ENCODE measurements at places on chromosomes 5 and 9.

GRCh38 chr5:175124251-175124813, 319.6 kb downstream of the DRD1 start:
- no peak for DNase-seq

DNA sequence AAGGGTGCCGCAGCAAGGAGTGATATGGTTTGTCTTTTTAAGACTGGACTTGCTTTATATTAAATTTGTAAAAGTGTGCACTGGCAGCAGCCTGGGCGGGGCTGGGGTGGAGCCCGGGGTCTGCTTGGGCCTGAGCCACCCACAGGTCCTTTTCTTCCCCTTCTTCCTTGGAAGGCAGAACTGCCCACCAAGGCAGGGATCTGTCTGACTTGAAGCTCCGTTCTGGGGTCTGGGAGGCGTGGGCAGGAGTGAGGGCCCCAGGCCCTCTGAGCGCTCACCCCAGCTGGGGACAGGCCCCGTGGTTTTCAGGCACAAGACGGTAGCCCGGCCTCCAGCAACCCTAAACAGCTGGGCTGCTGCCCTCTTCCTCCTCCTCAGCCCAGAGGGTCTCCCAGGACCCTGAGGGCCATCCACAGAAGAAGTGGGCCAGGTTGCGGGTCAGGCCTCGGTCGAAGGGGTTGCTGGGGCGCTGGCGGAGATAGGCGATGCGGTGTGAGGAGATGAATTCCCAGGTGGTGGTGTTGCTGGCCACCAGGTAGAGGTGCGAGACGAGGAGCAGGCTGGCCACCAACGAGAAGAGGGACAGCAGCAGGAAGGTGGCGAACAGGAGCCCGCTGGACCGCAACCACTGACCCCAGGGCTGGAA, 3.0 kb downstream of the ZDHHC12 start:
- no peak for DNase-seq

DNA sequence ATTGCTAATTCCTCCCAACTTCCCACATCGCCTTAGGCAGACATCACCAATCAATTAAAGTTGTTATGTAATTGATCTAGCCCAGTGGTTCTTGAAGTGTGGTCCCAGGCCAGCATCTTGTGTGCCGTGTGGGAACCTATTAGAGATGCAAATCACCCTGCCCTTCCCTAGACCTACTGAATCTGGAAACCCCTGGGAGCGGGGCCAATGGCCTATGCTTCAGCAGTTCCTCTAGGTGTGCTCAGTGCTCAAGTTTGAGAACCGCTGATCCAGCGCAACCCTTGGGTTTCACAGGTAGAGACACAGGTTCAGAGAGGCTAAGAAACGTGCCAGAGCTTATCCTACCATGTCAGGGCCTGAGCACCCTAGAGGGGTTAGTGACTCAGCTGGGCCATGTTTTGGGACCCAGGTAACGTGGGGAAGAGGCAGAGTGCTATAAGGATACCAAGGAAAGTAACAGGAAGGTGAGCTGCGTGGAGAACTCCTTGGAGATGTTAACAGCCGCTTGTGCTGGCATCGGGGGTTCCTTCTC, 4.4 kb downstream of the SLC34A1 start:
- no peak for DNase-seq

DNA sequence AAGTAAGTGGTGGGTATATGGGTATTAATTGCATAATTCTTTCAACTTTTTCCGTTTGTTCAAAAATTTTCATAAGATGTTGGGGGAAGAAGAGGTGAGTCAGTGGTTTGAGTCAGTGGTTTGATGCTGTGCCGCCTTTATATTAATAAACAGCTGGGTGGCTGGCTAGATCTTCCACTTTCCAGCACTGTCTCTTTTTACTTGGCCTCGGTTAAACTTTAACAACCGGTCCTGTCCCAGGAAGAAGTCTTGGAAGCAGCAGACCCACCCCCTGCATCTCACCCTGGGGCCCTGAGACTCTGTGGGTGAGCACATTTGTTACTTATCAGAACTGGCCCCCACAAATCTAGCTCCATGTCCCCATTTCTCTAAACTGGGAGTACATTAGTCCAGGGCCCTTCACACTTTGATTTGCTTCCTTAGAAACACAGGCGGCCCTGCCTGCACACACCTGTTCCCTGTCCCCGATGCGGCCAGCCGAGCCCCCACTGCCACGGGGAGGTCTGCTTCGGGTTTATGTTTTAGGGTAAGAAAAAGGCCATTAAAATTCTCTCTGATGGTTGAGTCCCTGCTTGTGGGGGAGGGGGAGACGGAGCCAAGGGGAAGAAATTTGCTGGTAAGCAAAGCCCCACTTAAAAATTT, 90.7 kb downstream of the PTCH1 start:
- peak; percentile 57 for DNase-seq

DNA sequence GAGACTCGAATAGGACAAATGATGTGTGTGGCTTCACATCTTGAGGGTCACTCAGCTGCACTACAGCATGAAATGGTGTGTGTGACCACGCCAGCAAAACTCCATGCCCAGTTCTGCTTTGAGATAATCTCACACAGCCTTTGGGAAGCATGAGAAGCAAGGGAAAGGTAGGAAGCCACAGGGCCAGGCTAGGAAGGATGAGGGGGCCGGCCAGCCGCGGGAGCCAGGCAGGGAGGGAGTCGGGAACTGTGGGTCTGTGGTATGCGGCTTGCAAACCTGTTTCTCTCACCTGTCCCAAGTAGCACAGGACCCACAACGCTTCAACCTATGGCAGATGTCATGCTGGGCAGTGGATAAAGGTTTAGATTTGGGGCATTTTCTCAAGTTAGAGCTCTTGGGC, 142.0 kb downstream of the HSPA4 start:
- no peak for DNase-seq

DNA sequence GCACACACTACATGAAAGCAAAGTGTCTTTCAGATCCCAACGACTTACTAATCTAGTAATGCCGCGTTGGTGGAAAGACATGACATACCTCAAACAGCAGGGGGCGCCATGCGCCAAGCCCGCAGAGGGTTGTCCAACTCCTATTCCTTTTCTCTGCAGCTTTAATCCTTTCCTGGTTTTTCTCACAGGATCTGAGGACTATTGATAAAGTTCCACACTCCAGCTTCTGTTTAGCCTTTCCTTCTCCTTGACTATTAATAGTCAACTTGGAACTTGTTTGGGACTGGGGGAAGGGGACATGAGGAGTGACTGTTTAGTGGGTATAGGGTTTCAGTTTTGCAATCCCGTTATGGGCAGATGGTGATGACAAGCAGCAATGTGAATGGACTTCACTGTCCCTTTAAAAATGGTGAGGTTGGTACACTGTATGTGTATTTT, 62.9 kb downstream of the OTULIN start:
- DNase-seq, result peak; percentile 81

DNA sequence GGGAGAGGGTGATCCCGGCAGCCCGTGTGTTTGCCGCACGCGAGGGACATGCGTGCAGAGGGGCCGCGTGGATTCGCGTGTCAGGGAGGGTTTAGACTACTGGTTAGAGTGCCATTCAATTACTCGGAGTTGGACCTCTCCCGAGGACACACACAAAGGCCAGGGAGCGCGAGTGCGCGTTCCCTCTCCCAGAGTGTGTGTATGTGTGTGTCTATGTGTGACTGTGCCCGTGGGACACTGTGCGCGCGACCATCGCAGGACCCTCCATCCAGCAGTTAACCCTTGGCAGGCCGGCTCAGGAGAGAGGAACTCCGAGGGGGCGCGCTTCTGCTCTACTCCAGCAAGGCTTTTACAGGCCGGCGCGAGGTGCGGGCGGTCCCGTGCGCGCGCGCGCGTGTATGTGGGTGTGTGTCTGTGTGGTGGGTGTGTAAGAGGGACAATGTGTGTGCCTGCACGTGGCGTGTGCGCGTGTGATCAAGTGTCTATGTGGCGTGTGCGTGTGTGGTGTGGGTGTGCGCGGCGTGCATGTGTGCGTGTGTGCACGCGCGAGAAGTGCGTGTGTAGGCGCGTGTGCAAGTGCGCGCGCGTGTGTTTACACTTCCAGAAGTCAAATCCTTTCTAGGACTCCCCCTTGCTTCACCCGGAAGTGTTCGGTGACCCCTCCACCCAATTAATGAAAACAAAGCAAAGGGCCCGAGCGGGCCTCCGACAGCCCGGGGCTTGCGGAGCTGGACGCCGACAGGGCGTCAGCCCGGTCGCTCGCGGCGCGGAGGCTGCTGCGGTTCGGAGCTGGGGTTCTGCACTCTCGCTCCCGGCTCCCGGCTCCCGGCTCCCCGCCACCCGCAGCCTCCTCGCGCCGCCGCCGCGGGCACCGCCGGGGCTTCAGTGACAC, 75.3 kb upstream of the TBCA start:
- DNase-seq, result peak; percentile 63

- DNase-seq, result no peak
These were observed 673.0 kb downstream of the ELAVL2 start for GRCh38 chr9:23153058-23153457.

DNA sequence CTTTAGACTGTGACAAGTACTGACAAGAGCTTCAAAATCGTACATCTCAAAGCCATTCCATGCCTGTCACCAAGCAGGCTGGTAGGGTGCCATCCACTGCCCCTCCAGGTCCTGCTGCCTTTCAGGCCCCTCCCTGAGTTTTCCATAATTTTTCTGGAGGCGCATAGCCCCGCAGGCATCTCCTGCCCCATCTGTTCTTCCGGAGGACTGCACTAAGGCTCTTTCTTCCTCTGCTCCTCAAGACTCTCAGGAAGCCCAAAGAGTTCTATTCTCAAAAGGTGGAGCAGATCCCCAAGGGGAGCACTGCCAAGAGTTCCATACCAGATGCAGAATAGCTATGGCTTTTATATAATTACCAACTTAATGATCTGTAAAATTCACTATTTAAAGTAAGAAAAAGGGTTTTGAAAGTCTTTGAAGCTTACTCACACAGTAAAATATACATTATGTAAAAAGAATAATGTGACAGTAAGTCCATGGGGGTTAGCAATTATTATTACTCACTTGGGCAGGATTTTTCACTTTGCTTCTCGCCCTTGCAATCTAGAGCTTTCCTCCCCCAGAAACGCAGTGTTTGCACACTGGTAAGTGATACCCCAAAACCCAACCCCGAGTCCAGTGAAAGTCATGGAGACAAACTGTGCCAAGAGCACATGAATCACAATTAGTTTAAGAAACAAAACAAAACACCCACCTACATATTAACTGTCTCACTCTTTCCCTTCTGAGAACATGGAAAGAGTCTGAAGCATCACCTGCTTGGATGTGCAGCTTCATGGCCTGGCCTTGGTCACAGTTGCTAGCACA, 114.1 kb upstream of the DAPK1 start:
- DNase-seq, result no peak

DNA sequence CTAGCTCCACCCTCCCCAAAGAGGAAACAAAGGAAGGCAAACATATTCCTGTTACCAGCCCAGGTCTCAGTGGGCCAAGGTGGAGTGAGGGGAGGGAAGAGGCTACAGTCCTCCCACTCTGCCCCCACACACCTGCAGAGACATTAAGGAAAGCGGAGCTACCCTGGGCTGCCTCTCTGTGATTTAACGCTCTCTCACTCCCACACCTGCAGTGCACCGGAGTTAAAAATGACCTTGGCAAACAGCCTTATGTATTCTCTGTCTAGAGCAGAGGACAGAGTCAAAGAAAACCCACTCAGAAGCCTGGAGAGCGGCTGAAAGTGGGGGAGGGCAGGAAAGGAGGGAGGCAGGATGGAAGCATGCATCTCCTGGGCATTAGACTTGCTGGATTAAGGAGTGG, 32.7 kb downstream of the KCNIP1 start:
- no peak for DNase-seq

DNA sequence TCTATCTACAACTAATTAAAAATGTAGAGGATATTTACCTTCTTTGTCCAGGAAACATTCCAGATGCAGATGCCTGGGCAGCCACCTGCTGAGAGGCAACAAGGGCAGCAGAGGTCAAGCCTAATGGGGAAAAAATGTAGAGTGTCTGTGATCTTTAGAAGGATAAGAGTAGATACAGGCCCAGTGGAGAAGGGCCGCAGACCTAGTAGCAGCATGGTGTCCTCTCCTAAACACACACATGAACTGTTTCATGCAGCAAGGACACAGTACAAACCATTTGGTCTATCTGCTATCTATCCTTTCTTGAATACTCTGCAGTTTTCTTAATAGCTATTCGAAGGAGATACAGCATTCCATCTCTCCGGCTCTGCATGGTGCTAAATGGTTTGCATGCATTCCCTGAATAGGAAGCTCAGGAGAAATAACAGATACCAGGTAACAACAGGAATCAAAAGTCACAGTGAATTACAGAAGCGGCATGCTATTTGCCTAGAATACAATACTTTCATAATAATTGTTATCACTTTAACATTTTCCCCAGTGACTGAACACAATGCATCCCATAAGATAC, 107.3 kb downstream of the ZNF608 start:
- DNase-seq, result no peak

GRCh38 chr9:136178061-136178772, 26.7 kb downstream of the LHX3 start:
- no peak for DNase-seq

DNA sequence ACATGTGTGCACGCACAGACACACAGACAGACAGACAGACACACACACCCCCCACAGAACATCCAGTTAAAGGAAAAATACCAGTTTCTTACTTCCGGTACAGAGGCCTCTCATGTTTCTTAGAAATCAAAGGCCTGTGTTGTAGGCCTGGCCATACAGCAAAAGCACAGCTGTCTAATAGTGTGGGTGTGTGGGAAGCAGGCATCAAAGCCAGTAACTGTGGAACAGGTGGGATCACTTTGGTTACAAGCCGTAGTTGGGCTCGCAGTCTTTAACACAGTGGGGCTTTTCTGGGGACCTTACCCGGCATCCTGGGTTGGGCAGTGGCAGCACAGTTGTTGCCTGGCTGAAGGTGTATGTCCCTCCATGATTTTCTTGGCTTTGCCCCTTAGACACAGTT, 55.2 kb downstream of the FBXL7 start:
- no peak for DNase-seq

DNA sequence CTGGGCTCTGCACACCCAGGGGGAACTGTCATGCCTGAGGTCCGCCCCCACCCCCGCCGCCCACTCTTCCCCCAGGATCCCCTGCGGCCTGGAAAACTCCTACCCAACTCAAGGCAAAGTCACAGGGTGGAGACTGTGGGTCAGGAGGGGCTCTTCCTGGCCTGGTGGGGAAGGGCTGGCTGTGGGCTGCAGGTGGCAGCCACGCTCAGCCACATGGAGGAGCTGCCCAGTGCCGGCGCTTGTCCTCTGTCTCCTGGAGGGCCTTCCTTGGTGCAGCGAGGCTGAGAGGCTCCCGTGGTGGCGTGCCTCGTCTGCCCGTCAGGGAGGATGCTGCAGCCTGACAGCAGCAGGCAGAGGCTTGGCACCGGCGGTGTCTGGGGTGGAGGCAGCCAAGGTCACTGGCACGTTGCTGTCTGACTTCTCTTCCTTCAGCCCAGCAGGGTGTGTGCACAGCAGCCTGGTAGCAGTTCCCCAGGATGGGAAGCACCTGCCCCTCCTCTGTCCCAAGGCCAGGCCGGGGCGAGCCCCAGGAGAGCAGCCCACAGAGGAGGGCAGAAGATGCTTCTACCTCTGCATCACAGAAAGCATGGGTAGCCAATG, 78.1 kb downstream of the ADAMTS2 start:
- no peak for DNase-seq

DNA sequence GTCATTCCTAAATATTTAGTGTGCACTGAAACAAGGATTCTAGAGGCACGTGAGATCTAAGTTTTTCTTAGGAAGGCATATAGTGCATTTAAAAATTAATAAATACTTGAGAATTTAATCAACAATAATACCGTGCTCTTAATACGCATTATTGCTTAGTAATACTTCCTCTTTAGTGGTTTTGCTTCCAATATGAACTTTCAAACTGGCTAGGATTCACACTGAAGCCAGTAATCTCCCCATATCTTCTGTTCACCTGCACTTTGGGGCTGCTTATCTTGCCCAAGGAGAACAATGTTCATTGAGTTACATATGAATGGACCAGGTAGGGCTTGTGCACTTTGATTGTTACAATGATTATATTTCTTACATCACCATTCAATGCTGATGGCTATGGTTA, 180.5 kb upstream of the RIOK2 start:
- DNase-seq, result no peak

- no peak for DNase-seq
These were observed 19.0 kb downstream of the KDM3B start for GRCh38 chr5:138371454-138371853.
